ENCODE measurements at places on chromosomes 4 and X.

GRCh38 chrX:7941390-7942042 is 14.3 kb upstream of the PNPLA4 start:
- DNase-seq, result peak; percentile 6

DNA sequence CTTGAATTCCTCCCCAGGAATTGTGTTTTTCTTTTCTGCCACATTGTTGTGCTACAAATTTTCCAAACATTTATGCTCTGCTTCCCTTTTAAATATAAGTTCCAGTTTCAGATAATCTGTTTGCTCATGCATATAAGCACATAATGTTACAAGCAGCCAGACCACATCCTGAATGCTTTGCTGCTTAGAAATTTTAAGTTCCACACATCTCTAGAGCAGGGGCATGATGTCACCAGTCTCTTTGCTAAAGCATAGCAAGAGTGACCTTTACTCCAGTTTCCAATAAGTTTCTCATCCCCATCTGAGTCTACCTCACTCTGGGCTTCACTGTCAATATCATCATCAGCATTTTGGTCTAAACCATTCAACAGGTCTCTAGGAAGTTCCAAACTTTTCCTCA is 932.5 kb downstream of the SH3BGRL start:
- DNase-seq, result no peak

DNA sequence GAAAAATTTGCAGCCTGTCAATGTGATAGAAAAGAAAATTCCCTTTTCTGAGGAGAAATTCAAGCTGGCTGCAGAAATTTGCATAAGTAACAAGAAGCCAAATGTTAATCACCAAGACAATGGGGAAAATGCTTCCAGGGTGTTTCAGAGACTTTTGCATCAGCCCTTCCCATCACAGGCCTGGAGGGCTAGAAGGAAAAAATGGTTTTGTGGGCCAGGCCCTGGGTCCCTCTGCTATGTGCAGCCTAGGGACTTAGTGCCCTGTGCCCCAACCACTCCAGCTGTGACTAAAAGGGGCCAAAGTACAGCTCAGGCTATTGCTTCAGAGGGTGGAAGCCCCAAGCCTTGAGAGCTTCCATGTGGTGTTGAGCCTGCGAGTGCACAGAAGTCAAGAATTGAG is 23.9 kb downstream of the ZNF275 start:
- no peak for DNase-seq

GRCh38 chr4:83115000-83115399 is 471 bp upstream of the PLAC8 start:
- no peak for DNase-seq

DNA sequence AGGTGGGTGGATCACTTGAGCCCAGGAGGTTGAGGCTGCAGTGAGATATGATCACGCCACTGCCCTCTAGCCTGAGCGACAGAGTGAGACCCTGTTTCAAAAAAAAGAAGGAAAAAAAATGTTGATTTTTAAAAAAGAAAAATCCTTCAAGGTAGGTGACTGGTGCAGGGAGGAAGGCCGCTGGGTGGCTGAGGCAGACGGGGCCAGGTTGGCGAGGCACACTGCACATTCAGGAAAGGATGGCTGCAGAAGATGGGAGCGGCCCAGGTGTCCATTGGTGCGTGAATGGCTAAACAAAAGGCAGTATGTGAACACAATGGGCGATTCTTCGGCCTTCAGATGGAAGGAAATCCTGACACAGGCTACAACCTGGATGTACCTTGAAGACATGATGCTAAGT is 30.4 kb downstream of the DCTD start:
- DNase-seq, result no peak

- no peak for DNase-seq
These were observed 93.7 kb downstream of the FAAH2 start for GRCh38 chrX:57380026-57380796.

- peak; percentile 74 for DNase-seq
These were observed 155.8 kb downstream of the PPARGC1A start for GRCh38 chr4:23734000-23734399.

DNA sequence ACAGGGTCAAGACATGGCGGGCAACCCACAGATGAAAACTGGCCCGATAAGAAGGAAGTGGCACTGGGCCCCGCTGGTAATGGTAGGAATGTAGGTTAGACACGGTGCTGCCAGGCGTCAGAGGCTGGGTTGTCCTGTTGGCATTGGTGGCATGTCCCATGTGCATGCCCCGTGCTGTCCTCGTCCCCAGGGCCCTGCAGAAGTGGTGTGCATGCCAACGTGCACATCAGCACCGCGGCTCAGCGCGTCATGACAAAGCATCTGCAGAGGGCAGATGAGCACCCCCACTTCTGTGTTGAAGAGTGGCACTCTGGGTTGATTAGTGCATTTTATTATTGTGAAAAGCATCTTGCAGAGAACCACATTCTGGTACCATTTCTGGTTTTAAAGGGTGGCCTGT is 35.6 kb downstream of the NELFA start:
- DNase-seq, result no peak

All from Caki2 (cell line).